ENCODE measurements at places on chromosomes 16 and 17.

GRCh38 chr17:75889454-75889853 is 7.3 kb downstream of the TRIM65 start:
- DNase-seq = no peak

GRCh38 chr16:8885674-8886592 is 3.8 kb downstream of the LITAFD start:
- no peak for DNase-seq

DNA sequence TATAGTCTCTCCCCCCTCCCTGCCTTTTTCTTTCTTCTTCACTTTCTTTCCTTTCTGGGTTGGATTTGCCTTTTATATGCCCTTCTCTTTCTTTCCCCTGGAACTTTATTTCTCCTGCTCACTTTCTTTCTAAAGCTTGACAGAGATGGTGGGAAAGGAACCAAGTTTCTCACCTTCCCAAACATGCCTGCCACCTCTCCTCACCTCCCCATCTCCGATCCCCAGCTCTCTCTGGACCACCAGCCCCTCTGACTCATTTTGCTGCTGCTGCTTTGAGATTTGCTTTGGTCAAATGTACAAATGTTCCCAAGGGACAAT is 6.7 kb upstream of the LHX1 start:
- no peak for DNase-seq

DNA sequence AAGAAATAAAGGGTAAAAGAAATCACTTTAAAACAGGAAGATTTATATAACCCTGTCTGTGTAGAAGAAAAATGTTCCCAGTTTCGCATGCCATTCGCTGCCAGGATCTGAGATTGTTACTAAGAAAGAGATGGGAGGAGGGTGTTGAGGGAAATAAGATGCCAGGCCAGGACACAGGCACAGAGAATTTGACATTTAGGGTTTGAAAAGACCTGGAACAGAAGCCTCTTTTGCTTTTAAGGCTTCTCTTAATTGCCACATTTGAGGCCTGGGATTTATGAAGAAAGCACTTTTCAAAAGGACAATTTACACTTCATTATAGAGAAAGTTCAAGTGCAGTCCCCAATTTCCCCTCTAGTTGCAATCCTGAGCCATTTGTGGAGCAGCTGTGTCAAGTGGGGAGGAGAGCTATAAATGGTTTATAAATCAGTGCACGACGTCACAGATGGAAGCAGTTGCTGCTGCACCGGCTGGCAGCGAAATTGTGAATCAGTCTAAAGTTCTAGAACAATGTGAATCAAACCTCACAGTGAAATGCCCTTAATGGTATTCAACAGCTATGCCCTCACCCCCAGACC is 26.5 kb upstream of the C16orf87 start:
- no peak for DNase-seq

DNA sequence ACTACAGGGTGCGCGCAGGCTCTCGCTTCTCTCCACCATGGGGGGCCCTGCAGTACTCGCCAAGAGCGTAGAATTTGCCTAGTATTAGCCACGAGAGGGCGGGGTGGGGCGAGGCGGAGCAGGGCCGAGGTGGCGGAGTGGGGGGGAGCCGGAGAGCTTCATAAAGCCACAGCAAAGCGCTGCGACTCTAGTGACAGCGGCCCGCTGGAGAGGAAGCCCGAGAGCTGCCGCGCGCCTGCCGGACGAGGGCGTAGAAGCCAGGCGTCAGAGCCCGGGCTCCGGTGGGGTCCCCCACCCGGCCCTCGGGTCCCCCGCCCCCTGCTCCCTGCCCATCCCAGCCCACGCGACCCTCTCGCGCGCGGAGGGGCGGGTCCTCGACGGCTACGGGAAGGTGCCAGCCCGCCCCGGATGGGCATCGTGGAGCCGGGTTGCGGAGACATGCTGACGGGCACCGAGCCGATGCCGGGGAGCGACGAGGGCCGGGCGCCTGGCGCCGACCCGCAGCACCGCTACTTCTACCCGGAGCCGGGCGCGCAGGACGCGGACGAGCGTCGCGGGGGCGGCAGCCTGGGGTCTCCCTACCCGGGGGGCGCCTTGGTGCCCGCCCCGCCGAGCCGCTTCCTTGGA is at the start of gene TBX21:
Gene TBX21, plus strand, starts transcription at position 190 of the 627 bp plus-strand sequence. Its CDS starts 219 bp downstream, at position 409.
- DNase-seq = peak; percentile 93

GRCh38 chr16:3841729-3842508 is 38.6 kb downstream of the CREBBP start:
- DNase-seq = no peak

GRCh38 chr17:49404906-49405305 is 9.8 kb downstream of the PHB1 start:
- DNase-seq = no peak

DNA sequence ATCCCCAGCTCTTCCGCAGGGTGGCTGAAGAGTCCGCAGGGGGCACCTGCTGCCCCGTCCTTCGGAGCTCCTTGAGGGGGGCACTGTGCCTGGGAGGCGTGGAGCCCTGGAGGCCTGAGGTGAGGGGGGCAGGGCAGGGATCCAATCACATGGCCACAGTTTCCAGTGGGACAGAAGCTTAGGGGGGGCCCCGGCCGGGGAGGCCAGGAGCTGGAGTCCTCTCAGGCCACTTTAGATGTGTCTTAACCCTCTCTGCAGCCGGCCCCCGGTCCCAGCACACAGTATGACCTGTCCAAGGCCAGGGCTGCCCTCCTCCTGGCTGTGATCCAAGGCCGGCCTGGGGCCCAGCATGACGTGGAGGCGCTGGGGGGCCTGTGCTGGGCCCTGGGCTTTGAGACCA is 10.8 kb downstream of the ZNF213 start:
- no peak for DNase-seq

DNA sequence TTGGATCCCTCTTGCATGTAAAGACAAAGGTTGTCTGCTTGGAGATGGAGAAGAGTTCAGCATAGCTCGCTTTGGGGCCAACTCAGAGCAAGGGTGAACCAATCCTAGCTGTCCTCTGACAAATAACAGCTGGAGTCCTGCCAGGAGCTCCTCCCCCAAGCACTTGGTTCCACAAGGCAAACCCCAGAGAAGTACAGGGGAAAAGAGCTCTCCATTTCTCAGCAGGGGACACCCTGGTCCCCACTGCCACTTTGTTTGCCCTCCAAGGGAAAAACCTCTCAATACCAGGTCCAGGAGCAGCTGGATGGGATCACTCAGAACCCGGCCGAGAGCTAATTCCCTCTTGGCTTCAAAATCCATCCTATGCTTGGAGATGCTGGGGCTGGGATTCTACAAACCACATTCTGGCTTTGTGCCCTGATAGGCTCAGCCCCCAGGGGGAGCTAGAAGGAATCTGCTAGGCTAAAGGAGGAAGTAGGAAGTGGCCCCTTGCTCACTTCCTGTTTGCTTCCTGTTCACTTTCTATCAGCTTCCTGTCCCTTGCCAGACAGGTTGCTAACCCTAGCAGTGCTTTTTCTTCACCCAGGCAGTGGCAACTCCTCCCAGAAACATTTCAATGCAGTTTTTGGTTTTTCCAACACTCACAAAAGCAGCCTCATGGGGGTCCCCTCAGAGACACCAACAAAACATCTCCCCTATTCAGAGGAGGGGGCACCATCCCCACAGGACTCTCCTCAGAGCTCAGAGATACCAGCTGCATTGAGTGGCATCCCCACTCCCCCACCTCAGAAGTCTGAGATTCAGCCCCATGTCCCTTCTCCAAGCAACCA is 30.7 kb downstream of the CDRT4 start:
- DNase-seq = peak; percentile 19

DNA sequence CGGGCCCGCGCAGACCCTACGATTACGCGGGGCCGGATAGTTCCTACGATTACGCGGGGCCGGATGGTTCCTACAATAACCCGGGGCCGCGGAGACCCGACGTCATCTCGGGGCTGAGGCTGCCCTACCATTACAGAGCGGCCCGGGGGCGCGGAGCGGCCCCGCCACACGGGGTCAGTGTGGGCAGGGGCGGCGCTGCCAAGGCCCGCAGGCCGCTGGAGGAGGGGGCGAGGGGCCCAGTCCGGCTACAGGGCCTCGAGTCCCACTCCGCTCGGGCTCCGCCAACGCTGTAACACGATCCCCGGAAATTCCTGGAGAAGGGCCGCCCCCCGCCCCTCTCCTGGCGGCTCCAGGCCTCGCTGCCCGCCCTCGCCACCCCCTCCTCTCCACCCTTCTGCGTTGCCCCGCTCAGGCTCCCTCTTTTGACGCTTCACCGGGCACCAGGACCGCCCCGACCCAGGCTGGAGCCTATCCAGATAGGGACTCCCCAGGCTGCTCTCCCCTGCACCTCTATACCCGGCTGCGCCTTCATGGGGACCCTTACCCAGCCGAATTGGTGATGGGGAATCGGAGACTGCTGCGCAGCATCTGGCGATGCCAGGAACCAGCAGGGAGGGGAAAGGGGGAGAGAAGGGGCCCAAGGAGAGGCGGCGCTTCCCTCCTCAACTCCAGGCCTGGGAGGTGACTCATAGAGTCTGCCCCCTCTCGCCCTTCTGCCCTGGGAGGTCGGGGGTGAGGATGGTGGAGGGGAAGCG is at the start of gene RAB34:
Gene RAB34, minus strand, starts transcription at position 291 of the 755 bp plus-strand sequence. CDS start 602 bp downstream, outside the sequence.
- peak; percentile 50 for DNase-seq

GRCh38 chr17:7587420-7588151 is 2.3 kb downstream of the SOX15 start:
- no peak for DNase-seq

GRCh38 chr16:12878973-12879372 is 22.4 kb upstream of the SHISA9 start:
- no peak for DNase-seq

Data from stimulated activated naive CD8-positive, alpha-beta T cell treated with anti-CD3 and anti-CD28 coated beads, Interleukin-15, Interleukin-2, amounts not matched to agents 100 U/mL and 50 U/mL, for 24 hours (primary cell).